ENCODE measurements at places on chromosomes 6 and 20.

- DNase-seq: peak; percentile 49
Observed at GRCh38 chr6:151372164-151372563, 19.2 kb downstream of the ZBTB2 start.

GRCh38 chr6:63245420-63245819, 34.2 kb downstream of the FKBP1C start:
- no peak for DNase-seq

DNA sequence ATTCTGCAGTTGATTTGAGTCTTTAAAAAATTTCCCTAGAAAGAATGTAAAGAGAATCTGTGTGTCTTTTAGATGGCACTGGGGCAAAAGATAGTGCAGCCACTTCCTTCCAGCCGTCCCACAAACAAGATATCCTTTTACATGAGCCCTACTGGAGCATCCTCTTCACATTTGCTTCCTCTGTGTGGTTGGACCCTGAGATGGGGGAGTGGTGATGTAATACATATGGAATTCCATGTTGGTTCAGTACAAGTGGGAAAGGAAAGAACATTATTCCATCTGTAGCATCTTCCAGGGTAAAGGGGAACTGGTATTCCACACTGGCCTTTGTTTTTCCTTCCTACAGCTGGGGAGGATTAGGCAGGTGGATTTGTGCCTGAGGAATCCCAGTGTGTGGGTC, 78.9 kb upstream of the ISM1 start:
- DNase-seq: no peak

DNA sequence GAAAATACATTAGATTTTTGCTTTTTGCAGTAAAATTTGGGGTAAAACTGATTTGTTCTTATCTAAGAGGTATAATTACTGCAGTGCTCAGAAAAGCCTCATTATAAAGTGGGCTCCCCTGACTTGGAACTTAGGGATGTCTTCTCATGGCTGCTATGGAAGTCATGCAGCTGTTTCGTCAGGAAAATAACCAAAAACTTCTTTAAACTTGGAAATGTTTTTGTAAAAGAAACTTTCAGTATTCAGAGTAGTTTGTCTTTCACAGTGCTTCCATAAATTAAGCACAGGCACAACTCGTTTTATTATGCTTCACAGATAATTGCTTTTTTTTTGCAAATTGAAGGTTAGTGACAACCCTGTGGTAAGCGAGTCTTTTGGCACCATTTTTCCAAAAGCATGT, 6.8 kb downstream of the MAPK14 start:
- no peak for DNase-seq

DNA sequence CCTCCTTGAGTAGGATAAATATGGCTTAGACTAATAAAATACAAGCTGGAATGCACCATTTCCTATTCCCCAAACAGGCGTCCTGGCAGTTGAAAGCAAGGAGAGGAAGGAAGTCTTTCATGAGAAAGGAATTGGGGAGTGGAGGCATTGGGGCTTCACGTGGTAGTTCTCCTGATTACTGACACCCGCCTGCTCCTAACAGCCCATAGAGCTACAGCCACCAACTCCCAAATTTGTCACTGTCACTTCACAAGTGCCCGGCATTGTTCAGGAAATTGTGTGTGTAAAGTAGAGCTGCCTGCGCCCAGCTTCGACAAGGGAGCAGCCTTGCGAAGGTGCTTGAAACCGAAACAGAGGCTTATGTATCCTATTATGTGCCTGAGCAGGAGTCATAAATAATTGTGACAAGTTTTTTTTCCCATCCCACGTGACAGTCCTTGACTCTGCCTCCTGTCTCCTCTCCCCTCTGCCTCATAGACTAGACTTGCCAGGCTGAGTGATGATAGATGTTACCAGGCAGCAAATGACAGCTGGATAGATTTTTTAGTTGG, 301.7 kb upstream of the ZFP64 start:
- no peak for DNase-seq

DNA sequence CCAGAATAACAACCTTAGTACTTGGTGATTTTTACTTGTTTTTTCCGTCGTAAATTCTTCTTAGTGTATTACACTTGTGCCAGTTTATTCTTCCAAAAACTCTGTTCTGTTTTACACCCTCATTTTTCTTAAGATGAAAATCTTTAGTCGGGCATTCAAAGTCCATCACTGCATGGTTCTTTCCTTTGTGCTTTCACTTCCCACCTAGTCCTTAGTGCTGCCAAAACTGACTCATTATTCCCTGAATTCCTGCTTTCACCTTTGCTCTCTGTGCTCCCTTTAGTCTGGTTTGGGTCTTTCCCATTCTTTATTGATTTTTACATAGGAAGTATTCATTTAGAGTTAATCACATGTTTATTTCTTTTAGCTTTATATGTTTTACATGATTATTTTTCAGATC, 3.3 kb downstream of the TRMT11 start:
- no peak for DNase-seq

DNA sequence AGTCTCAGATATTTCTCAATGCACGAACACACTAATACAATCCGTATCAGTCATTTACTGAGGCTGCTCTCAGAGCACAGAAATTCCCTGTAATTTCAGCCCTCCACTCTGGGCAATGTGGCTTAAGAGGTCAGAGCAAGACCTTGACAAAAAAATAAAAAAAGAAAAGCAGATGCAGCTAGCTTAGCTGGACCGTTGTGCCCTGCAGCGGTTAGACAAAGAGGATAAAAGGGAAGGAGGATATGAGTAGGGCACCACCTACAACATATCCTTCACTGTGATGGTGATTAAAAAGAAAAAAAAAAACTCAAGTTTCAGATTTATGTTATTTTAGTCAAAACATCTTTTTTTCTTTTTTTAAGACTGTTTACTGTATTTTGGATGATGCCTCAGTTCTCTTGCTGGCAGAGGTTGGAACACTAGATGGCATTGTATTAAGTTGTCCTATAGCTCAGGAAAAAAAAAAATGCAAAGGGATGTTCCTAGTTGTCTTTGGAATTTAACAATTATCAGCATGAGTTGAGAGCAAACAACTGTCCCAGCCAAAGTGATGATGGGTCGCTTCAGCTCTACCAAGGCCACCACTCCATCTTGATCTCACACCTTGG, 59.9 kb downstream of the ANKEF1 start:
- DNase-seq: no peak

DNA sequence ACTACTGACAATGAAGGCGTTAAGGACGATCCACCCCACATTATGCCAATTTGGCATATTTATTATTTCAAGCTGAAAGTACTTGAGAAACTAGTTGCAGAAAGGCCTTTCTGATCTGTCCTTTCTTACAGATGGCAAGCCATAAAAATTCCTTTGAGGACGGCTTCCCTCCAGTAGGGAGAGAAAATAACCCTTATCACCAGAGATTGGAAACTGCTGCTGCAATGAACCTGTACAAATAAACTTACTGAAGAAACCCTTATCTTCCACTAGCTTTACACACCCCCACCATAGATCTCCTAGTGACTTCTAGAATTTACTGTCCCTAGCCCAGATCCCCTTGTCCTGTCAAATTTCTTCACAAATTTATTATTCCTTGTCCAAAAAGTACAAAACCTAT, 105.2 kb downstream of the MAP7 start:
- no peak for DNase-seq

GRCh38 chr6:101640131-101640530, 246.6 kb downstream of the GRIK2 start:
- no peak for DNase-seq

DNA sequence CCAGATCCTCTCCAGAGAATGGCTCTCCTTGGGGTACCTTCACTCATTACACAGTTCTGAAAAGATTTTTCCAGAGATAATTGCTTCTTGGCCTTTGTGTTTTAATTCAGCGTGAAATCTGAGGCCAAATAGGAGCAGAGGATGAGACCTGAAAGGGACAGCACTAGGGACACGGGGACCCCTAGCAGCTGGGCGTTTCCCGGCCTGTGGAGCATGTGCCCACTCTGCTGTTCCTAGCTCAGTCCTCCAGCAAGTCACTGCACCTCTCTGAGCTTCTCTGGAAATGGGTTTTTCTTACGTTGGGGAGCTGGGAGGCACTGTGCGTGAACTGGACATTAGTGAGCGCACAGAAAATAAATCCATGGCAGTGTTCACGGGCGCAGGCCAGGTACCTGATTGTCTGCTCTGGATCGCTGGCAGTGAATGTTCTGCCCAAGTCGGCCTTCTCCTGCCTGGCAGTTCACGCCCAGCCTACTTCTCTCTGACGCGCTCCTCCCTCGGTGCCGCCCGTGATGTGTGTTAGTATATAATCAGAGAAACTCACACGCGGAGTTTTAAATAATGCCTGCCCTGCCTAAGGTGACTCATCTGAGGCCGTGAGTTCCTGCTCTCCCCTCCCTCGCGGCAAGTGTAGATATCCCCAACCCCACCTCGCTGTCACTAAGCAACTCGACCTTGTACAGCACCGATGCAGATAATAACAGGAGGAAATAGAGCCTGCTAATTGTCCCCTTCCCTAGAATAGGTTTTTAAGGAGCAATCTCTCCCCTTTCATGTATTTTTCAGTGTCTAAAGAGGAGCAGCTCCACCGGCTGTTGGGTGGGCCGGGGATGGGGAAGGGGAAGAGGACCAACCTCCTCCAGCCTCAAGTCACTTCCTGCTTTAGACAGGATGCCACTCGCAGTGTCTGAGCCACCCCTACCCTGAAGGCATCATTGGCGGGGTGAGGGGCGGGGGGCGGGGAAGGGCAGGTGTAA, 2.7 kb upstream of the TUBB2A start:
- DNase-seq: no peak

GRCh38 chr20:41782730-41783406, 164.7 kb upstream of the CHD6 start:
- DNase-seq: no peak

GRCh38 chr6:138037009-138037504, 70.2 kb downstream of the PERP start:
- peak; percentile 62 for DNase-seq

DNA sequence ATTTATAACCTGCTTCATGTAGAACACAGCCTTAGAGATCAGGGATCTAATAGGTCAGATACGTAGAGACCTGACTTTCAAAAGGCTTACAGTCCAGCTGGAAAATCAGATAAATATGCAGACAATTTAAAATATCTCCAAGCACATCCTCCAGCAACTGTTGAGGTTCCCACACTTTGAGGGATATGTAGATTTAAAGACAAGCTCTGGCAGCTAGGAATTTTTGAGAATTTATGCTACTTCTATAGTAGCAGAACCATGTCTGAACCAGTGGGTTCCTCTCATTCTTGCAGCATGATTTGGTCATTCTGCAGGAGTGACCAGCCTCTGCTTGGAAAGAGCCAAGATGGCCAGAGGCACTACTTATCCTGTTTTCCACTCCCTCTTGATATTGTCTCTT, 60.5 kb downstream of the CYB5R4 start:
- DNase-seq: no peak

- DNase-seq: no peak
Observed at GRCh38 chr20:4109307-4109940, 94.1 kb upstream of the RNF24 start.

DNA sequence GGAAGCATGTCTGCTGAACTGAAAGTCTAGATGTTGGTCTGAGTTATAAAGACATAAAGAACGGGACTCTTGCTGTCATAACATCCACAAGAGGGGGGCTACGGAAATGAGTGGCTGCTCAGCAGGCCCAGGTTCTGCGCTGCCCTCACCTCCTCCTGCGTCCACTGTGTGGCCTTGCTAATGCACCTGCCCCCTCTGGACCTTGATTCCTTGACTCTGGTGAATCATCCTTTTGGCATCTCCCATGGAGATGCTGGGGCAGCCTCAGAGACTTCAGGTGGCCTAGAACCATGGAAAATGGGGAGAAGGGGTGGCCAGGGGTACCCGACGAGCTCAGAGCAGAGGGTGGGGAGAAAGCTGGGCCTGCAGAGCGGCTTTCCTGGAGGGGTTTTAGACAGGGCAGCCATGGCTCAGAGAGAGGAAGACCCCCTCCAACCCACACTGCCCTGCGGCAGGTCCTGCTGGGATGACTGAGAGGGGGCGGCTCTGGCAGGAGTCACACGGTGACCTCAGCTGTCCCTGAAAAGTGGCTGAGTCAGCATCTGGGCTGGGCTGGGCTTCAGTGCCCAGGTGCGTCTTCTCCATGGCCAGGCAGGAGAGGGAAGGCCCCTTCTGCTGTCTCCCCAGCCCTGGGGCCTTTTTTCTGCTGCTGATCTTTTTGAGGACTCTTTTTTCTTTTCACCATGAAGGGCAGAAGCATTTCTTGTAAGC, 46.9 kb downstream of the DLGAP4 start:
- no peak for DNase-seq

- no peak for DNase-seq
Observed at GRCh38 chr20:4810426-4811019, 88.8 kb downstream of the PRND start.

- no peak for DNase-seq
Observed at GRCh38 chr6:25913741-25914140, 16.8 kb downstream of the SLC17A2 start.

DNA sequence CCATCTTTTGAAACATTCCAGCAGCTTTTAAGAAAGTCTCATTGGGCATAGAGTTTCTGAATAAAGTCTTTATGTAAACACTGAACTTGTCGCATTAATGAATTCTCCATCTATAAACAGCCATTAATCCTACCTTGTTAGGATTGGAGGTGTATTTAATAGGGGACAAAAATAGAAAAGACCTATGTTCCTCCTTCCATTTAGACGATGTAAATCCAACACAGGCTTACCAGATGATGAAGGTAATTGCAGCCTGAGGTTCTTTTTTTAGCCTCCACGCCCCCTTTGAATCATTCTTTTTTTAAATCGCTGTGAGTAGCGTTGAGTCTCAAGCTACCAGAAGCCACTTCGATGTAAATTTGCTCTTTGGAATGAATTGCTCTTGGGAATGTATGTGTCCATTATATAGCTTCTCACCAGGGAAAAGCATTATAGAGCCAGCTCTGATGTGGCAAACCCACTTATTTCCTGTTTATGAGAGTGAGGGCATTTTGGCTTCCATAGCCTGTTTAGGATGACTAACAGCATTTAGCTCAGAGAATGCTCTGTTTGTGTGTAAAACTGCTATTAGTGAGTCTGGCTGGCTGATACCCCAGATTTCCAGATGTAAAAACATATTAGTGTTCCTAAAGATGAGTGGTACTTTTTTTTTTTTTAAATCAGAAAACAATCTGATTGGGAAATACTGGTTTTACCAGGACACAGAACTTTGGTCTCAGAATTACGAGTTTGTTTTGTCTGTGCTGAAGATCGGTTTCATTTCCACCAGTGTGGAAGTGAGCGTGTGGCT, 74.9 kb upstream of the CLDN20 start:
- DNase-seq: peak; percentile 96

GRCh38 chr6:44309631-44310030, 3.5 kb downstream of the AARS2 start:
- DNase-seq: no peak

- DNase-seq: peak; percentile 13
Observed at GRCh38 chr20:23362392-23363256, 642 bp downstream of the GZF1 start.

GRCh38 chr6:90062667-90063066, 168.4 kb downstream of the GJA10 start:
- no peak for DNase-seq

DNA sequence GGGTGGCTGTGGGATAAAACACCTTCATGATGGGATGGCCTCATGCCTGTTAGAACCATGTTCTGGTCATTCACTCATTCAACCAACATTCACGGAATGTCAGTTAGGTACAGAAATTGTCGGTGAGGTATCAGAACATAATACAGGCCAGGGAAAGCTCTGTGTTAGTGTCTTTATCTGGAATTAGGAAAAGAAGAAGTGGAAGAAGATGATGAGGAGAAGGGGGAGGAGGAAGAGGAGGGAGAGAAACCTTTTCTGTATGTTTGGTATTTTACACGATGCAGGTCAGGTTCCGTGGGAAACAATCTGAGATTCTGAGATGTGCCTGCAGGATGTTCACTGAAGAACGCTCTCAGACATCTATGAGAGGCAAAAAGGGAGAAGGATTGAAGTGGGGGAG, 5.6 kb downstream of the ADTRP start:
- DNase-seq: no peak

Measured in foreskin melanocyte (primary cell).